ENCODE measurements at places on chromosomes 2 and 18.

DNA sequence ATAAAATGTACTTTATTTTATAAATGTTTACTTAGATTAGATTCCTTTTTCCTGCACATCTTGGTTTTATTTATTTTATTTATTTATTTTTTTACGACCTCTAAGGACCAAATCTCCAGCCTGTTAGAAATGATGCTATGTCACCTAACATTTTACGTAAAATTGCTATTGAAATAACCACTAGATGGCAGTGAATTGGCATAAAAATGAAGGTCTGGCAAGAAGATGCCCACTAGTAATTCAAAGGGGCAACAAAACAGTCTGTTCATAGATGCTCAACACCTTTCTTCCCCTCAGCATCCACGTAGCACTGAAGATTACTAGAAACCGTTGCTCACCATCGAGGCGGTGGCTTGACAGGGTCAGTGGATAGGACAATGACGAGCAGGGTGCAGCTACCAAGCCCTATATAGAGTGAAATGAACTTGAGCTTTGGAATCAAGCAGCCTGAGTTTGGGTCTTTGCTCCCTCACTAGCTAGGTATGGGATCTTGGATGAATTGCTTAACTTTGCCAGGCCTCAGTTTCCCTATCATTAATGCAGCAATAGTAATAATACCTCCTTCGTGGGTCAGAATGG lies 128.7 kb upstream of the L3MBTL4 start:
- no peak for DNase-seq

- DNase-seq = no peak
These were observed 72.0 kb upstream of the FSHR start for GRCh38 chr2:49226360-49226759.

GRCh38 chr2:66032226-66032775 lies 402.6 kb upstream of the MEIS1 start:
- DNase-seq = no peak

DNA sequence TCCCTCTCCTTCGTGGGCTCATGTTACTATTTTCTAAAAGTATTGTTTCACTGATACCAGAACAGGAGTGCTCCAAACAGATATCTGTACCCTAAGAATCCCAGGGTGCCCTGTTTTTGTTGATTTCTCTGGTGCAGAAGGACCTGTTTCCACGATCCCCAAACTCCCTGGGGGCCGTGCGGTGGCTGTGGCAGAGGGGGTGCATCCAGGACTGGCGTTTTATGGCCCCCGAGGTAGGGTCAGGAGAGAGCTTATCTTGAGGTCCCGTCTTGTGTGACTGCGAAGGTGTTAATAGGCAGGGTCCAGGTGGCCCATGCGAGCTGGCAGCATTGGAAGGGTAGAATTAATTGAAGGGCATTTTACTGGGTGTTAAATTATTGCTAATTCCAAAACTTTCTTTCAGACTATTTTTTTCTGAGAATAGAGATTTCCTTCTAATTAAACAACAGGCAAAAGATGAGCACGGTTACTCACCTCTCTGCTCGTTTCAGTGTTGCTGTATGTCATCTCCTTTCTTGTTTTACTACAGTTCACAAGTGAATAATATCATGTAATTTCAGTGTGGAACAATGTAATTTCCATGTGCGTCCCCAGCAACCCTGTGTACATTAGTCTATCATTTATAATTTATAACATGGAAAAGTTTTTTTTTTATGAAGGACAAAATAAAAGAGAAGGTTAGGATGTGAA lies 8.2 kb downstream of the TWIST2 start:
- DNase-seq = no peak

GRCh38 chr2:98771721-98772524 lies 41.0 kb upstream of the MGAT4A start:
- DNase-seq = no peak
